ENCODE measurements at places on chromosomes 2 and 18. TPM values are rescaled to one million over a fixed set of nuclear protein-coding genes. Genes with fewer than 3 reads are reported as not detected.
A peak's percentile ranks its signal among the peaks of the same experiment; 100 is the strongest.

DNA sequence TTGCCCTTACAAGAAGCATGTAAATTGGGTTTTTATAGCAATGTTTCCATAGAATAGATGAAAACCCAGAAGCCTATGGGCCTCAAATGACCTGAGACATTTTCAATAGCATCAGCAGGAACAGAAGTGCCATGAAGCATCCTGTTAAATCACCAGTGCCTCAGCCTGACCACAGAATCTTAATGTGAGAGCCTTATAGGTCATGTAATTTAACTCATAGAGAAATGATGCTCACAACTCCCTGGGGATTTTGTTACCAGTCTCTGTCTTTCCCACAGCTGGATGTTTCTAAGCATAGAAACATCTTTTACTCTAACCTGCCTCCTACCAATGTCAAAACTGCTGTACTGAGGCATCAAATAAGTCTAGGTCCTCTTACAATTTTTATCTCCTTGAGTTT is 295.8 kb upstream of the ACVR2A start:
- DNase-seq = no peak

DNA sequence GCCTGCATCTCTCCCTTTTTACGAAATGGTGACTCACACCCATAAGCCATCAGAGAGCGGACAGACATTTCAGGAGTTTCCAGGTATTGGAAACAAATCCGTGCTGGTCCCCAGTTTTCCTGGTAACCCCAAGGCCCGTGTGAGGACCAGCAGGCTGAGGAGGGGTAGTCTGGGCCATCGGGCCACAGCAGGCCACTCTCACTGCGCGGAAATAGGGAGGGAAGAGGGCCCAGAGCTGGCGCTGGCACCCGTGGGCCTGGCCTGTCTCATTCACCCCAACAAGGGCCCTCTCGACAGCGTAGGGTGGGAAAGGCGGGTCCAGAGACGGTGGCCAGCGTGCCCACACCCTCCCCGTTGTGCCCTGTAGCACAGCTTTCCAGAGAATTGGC is 13.7 kb upstream of the FAHD2A start:
- DNase-seq = no peak

DNA sequence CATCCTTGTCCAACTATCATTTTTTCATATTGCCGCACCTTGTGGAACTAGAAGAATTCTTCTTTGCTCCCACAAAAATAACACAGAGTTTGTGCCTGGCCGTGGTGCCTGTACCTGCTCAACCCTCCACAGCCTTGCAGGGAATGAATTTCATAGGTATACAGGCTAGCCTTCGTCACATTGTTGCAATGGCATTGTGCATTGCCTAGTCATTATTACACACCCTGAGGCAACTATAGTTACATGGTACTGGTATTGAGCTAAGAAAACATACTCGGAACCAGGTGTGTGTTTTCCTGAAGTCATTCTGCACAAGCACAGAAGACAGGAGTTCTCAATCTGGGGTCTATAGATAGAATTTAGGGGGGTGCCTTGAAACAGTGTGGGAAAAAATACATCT is 188.0 kb upstream of the CTAGE1 start:
- no peak for DNase-seq

GRCh38 chr2:236036045-236036444 is 132.1 kb downstream of the GBX2 start:
- DNase-seq = no peak

DNA sequence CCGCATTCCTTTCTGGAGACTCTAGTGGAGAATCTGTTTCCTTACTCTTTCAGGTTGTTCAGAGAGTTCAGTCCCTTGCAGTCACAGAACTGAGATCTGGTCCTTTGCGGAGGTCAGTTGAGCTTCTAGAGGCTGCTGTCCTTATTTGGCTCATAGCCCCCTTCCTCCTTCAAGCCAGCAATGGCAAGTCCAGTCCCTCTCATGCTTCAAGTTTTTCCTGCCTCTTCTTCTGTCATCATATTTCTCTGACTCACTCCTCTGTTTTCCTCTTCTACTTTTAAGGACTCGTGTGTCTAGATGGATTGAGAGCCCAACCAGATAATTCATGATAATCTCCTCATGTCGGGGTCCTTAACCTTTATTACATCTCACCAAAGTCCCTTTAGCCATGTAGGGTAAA is 173.5 kb upstream of the FOSL2 start:
- no peak for DNase-seq

GRCh38 chr18:49055754-49056172 is 105.0 kb upstream of the SMAD7 start:
- DNase-seq = peak; percentile 39

GRCh38 chr2:37663390-37663789 is 8.1 kb downstream of the CDC42EP3 start:
- DNase-seq = no peak

GRCh38 chr2:191115391-191115790 is 35.4 kb downstream of the STAT4 start:
- DNase-seq = no peak

- no peak for DNase-seq
Observed at GRCh38 chr2:129767346-129768035, 212.0 kb upstream of the RAB6C start.

- no peak for DNase-seq
Observed at GRCh38 chr2:14517731-14518130, 114.8 kb upstream of the LRATD1 start.

DNA sequence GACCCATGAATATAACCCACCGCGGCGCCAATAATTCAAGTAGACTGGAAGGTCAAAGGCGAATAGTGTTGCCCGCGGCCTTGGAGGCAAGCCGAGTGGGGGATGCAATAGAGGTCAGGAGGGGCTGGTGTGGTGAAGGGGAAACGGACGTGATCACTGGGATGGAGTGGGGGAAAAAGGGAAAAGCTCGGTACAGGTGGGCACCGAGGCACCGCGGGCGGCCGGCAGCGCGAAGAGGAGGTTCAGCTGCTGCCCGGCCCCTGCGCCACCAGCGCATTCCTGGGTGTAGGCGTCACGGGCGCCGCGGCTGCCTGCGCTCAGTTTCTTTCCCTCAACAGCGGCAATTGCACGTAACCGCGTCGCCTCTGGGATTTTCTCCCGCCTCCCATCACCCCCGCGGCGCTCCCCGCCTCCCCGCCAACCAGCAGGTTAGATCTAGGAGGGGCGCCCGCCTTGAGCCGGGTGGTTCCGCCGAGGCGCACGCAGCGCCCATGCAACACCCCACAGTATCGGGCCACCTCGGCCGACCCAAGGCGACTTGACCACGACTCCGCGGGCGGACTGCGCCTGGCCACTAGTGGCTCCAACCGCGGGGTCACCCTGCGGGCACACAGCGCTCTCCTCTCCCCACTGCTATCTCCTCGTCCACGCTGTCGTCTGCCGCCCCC is 1.5 kb downstream of the RND3 start:
- DNase-seq = peak; percentile 72

- no peak for DNase-seq
Observed at GRCh38 chr18:36130039-36130831, 536 bp downstream of the ELP2 start.

- no peak for DNase-seq
Observed at GRCh38 chr2:77210725-77211124, 311.5 kb downstream of the LRRTM4 start.

- DNase-seq = peak; percentile 79
Observed at GRCh38 chr2:216519154-216519762, 20.6 kb downstream of the RPL37A start.

GRCh38 chr18:4641771-4642368 is 186.8 kb upstream of the DLGAP1 start:
- no peak for DNase-seq

DNA sequence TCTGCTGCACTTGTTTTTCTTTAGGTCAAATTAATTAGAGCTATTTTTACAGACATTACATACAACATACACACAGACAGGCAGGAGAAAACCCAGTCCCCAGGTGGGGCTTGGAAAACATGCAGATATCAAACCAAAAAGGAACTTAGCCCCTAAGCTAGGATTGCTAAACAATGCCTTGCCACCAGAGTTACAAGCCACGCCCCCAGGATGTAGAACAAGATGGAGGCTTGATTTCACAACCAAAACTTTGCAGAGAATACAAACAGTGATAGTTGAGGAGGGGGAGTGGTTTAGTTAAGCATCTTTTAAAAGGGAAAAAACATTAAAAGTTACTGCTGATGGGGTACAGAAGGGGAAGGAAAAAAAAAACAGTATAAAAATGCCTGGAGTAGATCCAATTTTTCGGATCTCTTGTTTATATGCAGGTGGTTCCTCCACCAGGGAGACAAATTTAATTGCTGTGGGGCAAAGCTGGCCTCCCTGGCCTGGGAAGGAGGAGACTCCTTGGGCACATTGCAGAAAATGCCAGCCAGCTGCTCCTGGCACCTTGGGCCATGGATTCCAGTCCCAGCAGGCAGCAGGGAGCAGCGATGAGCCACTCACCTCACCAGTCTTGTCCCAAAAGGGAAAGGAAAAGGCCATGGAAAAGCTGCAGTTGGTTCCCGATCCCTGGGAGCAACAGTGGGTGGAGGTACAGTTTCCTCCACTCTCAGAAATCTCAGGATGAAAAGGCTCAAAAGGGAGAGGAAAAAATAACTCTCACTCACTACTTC is 348.4 kb upstream of the REG3G start:
- no peak for DNase-seq

DNA sequence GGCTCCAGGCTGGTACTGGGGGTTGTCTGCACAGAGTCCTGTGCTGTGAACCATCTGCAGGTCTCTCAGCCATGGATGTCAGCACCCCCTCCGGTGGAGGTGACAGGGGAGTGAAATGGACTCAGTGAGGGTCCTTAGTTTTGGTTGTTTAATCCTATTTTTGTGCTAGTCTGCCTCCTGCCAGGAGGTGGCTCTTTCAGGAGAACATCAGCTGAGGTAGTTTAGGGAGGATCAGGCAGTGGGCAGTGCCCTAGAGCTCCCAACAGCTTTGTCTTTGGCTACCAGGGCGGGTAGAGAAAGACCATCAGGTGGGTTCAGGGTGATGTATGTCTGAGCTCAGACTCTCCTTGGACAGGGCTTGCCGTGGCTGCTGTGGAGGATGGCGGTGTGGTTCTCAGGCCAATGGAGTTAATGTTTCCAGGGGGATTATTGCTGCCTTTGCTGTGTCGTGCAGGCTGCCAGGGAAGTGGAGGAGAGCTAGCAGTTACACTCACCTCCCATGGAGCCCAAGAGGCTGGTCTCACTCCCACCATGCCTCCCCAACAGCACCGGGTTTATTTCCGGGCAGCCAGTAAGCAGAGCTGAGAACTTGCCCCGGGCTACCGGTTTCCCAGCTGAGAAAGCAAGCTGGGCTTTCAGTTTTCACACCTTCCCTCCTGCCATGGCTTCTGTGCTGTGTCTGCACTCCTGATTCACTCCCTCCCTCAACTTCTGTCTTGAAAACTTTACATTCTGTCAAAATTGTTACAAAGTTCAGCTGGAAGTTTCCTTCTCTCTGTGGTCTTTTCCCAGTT is 563.4 kb downstream of the XIRP2 start:
- no peak for DNase-seq

MTIF2 gene
- 22.8 TPM for total RNA-seq

LIMS3 gene
- total RNA-seq = 3.1 TPM

CCNT2 gene
- 40.1 TPM for total RNA-seq

ZSWIM2 gene
- total RNA-seq = not detected

LYPD6 gene
- total RNA-seq = 30.1 TPM

VSNL1 gene
- total RNA-seq = 0.23 TPM

NCK2 gene
- 160 TPM for total RNA-seq

NCKAP5 gene
- 3.9 TPM for total RNA-seq

ALLC gene
- total RNA-seq = 0.81 TPM
